ENCODE measurements at places on chromosomes 12 and 14. TPM values are rescaled to one million over a fixed set of nuclear protein-coding genes. Genes with fewer than 3 reads are reported as not detected.
A peak's percentile ranks its signal among the peaks of the same experiment; 100 is the strongest.

DNA sequence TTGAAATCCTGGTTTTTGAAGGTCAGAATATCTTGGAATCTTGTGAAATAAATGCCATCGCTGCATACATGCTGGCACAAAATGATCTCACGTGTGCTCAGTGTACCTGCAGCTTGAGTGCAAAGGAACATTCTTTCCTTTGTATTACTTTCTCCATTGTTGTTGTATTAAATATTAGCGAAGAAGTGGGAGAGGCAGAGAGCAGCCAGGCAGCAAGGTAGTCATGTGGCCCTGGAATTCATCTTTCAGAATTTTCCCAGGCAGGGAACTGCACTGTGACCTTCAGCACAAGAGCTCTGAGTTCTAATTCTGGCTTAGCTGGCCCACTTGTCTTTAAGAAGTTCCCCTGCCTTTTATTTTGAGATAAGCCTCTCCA, 145.5 kb downstream of the PRKCH start:
- H3K4me3 ChIP-seq: no peak overlapping the region
- peaks cover 75% of the 10 kb centered on the region for H3K36me3 ChIP-seq
- H3K27ac ChIP-seq: peak overlapping the region; percentile 30

DNA sequence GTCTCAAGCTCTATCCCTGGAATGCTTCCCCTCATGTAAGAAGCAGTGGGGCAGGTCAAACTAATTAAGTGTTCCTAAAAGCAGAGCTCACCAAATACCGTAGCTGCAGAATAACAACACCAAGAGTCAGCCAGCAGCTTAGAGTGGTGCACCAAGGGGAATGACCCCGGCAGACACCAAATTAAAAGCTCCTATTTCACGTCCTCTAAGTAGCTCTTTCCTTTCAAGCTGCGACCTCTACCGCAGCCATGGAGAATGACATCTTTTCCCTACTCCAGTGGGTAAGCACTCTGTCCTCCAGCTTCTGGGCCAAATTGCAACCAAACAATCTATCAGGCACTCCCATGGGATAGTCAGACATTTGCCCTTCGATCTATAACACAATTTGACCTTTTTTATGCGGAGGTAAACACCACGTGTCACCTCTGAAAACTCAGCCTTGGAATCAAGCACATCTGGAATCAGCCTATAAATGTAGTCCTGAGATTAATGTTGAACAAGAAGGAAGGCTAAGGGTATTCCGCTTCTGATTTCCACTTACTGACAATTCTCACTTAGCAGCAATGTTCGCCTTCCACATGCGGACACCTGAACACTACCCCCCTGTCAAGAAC, 67.6 kb upstream of the CDKN3 start:
- peaks cover 8% of the 10 kb centered on the region for H3K27me3 ChIP-seq
- no peaks in the 10 kb centered on the region for H3K36me3 ChIP-seq
- DNase-seq: peak; percentile 23
- no peaks in the 10 kb centered on the region for H3K4me1 ChIP-seq

- no peaks in the 10 kb centered on the region for H3K4me1 ChIP-seq
- no peak overlapping the region for H3K27ac ChIP-seq
- no peak overlapping the region for H3K4me3 ChIP-seq
Measured at GRCh38 chr14:80164991-80165721, 46.1 kb downstream of the DIO2 start.

The TWF1 gene
- 17.0 TPM for total RNA-seq

GRCh38 chr12:32895688-32896431, 717 bp downstream of the PKP2 start:
- H3K36me3 ChIP-seq: no peaks in the 10 kb centered on the region
- H3K4me1 ChIP-seq: peaks cover 11% of the 10 kb centered on the region
- H3K4me3 ChIP-seq: peak overlapping the region; percentile 53
- H3K27me3 ChIP-seq: peaks cover 50% of the 10 kb centered on the region

The TMED10 gene
- 173 TPM for total RNA-seq

DNA sequence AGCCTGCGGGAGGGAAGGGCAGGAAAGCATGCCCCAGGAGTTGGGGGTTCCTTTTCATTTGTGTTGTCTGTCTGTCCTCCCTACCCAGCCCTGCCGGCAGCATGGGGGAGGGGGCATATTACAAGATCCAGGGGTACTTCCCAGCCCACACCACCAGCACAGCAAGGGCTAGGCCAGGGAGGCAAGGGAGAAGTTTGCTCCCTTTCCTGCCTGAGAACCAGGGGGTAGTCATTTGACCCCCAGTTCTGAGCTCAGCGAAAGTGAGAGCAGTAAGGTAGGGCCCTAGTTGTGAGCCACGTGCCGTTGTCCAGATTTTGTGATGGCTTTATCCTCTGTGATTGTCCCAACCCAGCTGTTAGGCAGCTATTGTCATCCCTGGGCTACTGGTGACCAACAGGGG, 364.7 kb downstream of the BCL11B start:
- no peaks in the 10 kb centered on the region for H3K27me3 ChIP-seq
- peaks cover 6% of the 10 kb centered on the region for H3K4me1 ChIP-seq
- DNase-seq: no peak
- H3K36me3 ChIP-seq: no peaks in the 10 kb centered on the region
- no peak overlapping the region for H3K27ac ChIP-seq

The IGF1 gene
- 1.2 TPM for total RNA-seq

The GPR162 gene
- total RNA-seq: 2.1 TPM

GRCh38 chr14:66224492-66225178, 261.5 kb upstream of the CCDC196 start:
- H3K36me3 ChIP-seq: no peaks in the 10 kb centered on the region
- H3K27me3 ChIP-seq: peaks cover 3% of the 10 kb centered on the region
- no peak overlapping the region for H3K27ac ChIP-seq
- no peaks in the 10 kb centered on the region for H3K4me1 ChIP-seq
- no peak for DNase-seq

- DNase-seq: no peak
- H3K36me3 ChIP-seq: no peaks in the 10 kb centered on the region
- no peak overlapping the region for H3K27ac ChIP-seq
- H3K4me3 ChIP-seq: no peak overlapping the region
- no peaks in the 10 kb centered on the region for H3K27me3 ChIP-seq
Measured at GRCh38 chr14:39868949-39869348, 436.7 kb upstream of the FBXO33 start.

DNA sequence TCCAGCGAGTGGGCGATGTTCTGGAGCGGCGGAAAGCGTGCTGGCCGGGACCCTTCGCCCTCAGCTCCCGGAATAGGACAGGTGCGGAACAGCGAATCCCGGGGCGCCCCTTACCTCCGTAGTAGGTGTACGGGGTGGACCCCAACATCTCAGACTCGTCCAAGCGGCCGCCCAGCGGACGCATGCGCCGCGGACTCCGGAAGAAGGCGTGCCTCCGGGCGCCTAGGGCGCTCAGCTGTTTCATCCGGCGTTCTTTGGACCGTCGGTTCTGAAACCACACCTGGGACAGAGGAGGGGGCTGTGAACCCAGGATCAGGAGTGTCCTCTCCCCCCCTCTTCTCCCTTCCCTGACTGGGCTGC, 4.5 kb downstream of the LHX5 start:
- H3K4me1 ChIP-seq: peaks cover 20% of the 10 kb centered on the region
- H3K4me3 ChIP-seq: no peak overlapping the region
- H3K27me3 ChIP-seq: peaks cover 73% of the 10 kb centered on the region
- no peak overlapping the region for H3K27ac ChIP-seq
